ENCODE measurements at places on chromosomes 12 and 14.

DNA sequence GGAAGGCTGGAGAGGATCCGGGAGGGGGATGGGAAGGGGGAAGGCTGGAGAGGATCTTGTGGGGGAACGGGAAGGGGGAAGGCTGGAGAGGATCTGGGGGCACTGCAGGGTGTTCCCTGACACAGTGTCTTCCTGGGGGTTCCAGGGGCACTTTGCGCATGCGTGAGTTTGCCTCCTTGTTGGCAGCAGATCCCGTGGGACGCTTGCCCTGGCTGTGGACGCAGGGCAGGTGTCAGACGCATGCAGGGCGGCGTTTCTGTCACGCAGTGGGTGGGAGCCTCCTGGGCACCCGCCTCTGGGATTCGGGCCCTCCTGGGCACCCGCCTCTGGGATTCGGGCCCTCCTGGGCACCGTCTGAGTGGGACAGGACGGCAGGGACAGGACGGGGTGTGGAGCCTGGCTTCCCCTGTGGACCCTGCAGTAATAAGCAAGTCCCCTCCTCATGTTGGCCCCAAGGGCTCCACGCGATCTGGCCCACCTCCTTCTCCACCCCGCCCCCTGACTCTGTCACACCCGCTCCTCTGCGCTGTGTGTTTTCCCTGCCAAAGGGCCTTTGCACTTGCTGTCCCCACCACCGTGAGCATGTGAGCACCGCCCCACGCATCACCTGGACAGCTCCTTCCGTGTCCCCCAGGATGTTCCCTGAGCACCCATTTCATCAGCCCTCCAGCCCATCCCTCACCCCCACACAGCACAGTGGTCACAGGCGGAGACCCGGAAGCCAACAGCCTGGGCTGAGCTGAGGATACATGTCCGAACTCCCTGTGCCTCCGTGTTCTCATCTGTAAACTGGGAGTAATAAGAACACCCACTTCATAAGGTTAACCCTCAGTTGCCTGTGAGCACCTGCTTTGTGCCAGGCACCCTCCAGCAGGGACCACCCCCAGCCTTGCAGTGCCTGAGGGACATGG, 4.4 kb downstream of the MMP17 start:
- peak; percentile 71 for DNase-seq

GRCh38 chr12:89880690-89881350, 172.2 kb upstream of the ATP2B1 start:
- no peak for DNase-seq

GRCh38 chr12:121190523-121191031, 19.4 kb upstream of the P2RX4 start:
- DNase-seq, result peak; percentile 91

- peak; percentile 85 for DNase-seq
Measured at GRCh38 chr12:93008044-93008778, 79.1 kb upstream of the EEA1 start.
